AG08395 (cell line): ENCODE measurements at places on chromosomes 1 and 21.
A peak's percentile ranks its signal among the peaks of the same experiment; 100 is the strongest.

DNA sequence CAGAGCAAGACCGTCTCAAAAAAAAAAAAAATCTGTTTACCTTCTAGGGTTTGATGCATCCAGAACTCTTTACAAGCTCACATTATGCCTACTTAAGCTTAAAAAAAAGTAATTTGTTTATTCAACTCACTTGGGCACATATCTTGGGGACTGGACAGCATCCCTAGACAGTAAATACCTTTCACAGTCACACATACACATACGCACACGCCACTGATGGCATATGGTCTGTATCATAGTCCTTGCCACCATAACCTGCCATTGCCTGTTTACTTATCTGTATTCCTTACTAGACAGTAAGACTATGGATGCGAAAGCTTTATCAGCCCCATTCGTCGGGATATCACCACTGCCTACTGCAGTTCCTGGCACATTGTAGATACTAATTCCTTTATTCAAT lies 446.3 kb upstream of the RGS18 start:
- no peak for DNase-seq

DNA sequence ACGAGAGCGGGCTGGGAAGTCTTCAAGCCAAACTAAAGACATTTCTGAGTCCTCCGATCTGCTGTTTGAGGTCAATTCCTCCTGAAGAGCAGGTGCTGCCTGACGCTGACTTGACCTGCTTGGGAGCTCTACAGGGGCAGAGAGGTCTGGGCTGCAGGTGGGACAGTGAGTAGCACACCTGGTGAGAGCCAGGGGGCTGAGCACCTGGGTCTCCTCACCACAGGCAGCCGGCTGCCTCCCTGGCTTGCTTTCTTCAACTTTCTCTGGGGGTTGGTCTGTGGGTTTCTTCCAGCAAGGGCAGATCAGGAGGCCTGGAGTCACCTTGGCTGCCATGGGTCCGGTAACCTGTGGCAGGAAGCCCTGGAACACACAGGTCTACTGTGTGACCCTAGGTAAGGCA lies 107.4 kb upstream of the EDN2 start:
- DNase-seq: no peak

DNA sequence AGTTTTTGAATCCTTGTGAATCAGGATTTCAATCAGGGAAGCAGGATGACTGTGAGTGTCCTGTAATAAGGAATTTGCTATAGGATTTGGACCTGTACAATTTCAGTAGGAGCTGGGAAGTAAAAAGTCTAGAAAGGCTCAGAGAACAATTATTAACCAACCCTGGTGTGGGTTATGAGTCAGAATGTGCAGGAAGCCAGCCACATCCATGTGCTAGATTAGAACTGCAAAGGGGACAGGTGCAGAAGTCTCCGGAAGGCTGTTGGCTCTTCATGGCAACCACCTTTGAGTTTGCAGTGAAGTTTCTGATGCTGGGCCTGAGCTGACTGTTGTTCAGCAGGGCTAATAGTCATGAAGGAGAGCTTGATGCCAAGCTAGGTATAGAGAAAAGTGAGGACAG lies 70.7 kb downstream of the SPATA46 start:
- DNase-seq: no peak

- DNase-seq: no peak
Observed at GRCh38 chr1:241779897-241780296, 68.1 kb upstream of the EXO1 start.

- DNase-seq: no peak
Observed at GRCh38 chr1:228333739-228334115, 72.9 kb downstream of the TRIM11 start.

- DNase-seq: no peak
Observed at GRCh38 chr1:94270801-94271203, 33.4 kb upstream of the ARHGAP29 start.

GRCh38 chr1:244011271-244011670 lies 39.8 kb upstream of the ZBTB18 start:
- no peak for DNase-seq

DNA sequence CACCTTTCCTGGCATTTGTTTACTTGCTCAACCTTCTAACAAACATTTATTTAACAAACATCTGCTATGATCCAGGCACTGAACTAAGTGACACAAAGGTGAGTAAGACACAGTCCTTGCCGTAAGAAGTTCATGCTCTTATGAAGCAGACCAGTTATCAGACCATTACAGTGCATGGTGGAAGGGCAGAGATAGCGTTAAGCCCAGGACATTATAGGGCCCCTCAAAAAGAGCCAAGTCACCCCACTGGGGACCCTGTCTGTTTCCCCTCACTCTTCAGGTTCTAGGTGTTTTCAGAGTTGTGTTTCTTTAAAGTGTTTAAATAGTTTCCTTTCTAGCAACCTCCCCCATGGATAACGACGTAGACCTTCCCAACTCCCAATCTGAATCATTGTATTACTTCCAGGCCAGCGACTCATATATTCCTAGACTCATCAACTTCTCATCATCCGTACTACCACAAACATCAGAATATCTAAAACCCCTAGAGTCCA lies 39.3 kb downstream of the TCP10L start:
- DNase-seq: peak; percentile 35

GRCh38 chr1:56827711-56828110 lies 8.5 kb upstream of the FYB2 start:
- no peak for DNase-seq

DNA sequence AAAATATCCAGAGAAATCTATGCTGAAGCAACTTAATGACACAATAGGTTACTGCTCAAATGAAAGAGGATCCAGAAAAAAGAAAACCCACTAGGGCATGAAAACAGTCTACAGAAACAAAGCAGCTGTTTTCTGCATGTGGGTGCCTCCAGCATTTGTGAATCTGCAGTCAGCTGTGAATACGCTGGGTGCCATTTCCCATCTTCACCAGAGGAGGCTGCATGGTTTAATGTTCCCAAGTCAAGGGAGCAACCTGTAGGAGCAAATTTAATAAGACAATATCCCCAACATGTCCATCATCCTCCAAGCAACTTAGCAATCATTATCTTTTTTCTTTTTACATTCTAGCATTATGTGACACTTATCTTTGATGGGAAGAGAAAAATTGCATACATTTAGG lies 396.6 kb downstream of the BRINP2 start:
- DNase-seq: peak; percentile 9

GRCh38 chr1:31398246-31398645 lies 14.8 kb upstream of the SERINC2 start:
- DNase-seq: no peak

- DNase-seq: no peak
Observed at GRCh38 chr1:230715510-230715909, 1.6 kb upstream of the AGT start.

- DNase-seq: no peak
Observed at GRCh38 chr21:16504281-16504680, 774.5 kb downstream of the USP25 start.

DNA sequence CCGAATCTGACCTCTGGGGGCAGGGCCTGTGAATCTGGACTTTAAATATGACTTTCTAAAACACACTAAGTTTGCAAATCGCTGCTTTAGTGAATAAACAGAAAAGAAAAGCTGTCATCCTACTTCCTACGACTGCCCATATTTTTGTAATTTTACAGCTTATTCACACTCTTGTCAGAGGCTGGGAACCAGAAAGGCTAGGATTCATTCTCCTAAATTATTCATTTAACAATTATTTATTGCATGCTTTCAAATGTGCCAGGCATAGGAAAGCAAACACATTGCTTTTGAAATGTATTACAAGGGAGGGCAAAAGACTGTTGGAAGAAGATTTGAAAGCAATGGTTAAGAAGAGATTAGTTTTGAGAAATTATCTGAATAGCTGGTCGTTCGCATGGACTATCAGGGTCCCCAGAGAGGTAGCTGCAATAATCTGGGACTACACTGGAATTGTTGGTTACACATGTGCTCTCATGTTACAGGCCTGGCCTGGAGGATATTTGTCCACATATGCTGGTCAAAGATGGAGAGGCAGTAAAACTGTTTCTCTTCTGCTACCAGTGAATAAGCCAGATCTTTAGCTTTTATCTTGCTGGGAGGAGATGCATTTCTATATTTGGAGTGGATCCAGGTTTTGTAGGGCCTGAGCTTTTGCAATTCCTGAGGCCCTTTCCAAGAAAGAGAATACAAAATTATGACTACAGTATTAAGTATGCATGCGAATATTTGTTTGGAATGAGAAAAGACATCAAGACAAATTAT lies 29.6 kb upstream of the SFPQ start:
- DNase-seq: peak; percentile 77
